Mesenchymal stem cell (in vitro differentiated cells and primary cell): ENCODE measurements at places on chromosomes 1 and 21.

DNA sequence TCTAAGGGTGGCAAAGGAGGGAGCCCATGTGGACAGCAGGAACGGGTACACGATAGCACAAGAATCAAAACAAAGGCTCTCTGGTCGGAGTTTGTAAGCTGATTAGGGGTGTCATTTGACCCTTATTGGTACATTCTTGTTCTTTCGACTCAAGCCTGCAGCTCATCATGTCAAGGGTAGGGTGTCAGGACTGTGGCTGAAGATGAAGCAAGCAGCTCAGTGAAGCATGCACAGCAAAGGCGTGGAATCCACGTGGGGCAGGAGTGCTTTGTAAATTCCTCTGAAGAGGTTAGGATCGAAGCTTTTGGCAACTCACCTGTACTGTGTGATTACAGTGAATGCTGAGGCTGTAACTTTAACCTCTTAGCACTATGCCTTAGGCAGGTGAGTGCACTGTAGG is 4.7 kb upstream of the ABCB10 start:
- peak; percentile 52 for DNase-seq

DNA sequence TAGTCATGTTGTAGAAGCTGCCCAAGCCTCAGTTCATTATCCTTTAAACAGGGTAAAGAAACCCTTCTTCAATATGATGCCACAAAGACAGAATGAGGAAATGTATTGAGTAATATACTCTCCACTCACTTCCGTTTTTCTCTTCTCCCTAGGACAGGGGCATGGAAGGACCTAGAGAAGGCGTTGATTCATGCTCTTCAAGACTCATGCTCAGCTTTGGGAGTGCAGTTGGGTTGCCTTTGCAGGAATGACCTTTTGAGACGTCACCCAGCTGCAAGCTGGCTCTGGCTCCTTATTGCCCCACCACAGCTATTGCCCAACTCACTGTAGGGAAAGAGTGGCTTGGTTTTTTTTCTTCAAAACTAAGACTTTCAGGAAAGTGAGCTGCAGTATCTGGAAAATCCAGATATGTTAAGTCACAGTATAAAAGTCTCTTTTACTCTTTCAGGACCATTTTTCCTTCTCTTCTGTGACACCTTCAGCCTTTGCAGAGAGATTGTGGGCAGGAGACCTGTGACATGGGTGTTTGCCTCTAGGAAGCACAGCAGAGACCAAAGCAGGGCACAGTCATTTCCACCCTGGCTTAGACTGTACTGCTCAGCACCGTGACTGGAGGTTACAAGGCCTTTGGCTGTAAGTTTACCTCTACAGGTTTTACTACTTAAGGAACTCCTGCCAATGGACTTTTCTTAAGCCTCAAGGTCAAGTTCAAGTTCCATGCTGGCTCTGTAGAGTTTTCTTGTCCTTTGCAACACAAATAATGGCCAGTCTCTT is 39.5 kb downstream of the XCL2 start:
- DNase-seq: peak; percentile 90

DNA sequence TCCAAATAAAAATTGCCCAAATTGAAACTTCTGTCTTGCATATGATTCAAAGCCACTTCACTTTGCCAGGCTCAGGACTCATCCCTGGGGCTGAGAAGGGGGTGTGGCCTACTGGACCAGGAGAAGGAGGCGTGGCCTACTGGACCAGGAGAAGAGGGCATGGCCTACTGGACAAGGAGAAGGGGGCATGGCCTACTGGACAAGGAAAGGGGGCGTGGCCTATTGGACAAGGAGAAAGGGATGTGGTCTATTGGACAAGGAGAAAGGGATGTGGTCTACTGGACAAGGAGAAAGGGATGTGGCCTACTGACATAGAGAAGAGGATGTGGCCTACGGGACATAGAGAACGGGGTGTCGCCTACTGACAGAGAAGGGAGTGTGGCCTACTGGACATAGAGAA is 405.3 kb downstream of the RRAGC start:
- DNase-seq: no peak

DNA sequence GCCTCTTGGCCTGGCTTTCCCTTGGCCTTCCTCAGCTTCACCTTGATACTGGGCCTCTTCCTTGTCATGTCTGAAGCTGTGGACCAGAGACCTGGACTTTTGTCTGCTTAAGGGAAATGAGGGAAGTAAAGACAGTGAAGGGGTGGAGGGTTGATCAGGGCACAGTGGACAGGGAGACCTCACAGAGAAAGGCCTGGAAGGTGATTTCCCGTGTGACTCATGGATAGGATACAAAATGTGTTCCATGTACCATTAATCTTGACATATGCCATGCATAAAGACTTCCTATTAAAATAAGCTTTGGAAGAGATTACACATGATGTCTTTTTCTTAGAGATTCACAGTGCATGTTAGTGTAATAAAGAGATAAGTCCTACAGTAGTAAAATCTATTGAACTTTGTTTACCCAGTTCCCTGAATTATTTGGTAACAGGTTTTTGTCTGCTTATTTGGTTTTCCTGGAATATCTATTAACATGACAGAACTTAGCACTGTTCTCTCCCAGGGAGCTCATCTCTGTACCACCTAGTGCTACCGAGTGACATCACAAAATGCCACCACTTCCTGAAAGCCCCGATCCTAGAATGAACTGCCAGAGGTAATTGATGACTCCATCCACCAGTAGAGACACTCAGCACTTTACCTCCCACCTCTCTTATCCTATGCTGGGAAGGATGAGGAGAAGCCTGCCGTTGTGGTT is 22.2 kb downstream of the UBE2T start:
- DNase-seq: peak; percentile 12

- DNase-seq: peak; percentile 50
Observed at GRCh38 chr1:5991381-5992025, 722 bp downstream of the NPHP4 start.

GRCh38 chr21:40166291-40166843 is 299.1 kb downstream of the PCP4 start:
- no peak for DNase-seq
